ENCODE measurements at places on chromosomes 5 and 9. TPM values are rescaled to one million over a fixed set of nuclear protein-coding genes. Genes with fewer than 3 reads are reported as not detected.

Gene SLC6A18
- not detected for total RNA-seq

Gene MZB1
- 4.3 TPM for total RNA-seq

Gene LRRTM2
- total RNA-seq, result not detected

GRCh38 chr9:127308652-127309434 lies 44.3 kb downstream of the GARNL3 start:
- no peak overlapping the region for H3K4me3 ChIP-seq
- no peaks in the 10 kb centered on the region for H3K4me1 ChIP-seq
- H3K27ac ChIP-seq, result no peak overlapping the region
- H3K27me3 ChIP-seq, result no peaks in the 10 kb centered on the region

- no peak overlapping the region for H3K4me3 ChIP-seq
- DNase-seq, result no peak
- no peak overlapping the region for H3K27ac ChIP-seq
- no peaks in the 10 kb centered on the region for H3K36me3 ChIP-seq
- H3K27me3 ChIP-seq, result peaks cover 2% of the 10 kb centered on the region
Measured at GRCh38 chr5:78751872-78752271, 103.3 kb upstream of the LHFPL2 start.
